Stimulated activated CD8-positive, alpha-beta memory T cell treated with anti-CD3 and anti-CD28 coated beads, Interleukin-2, amount 100 ng/mL, for 1 hour (primary cell): ENCODE measurements at places on chromosomes 5 and 9.

DNA sequence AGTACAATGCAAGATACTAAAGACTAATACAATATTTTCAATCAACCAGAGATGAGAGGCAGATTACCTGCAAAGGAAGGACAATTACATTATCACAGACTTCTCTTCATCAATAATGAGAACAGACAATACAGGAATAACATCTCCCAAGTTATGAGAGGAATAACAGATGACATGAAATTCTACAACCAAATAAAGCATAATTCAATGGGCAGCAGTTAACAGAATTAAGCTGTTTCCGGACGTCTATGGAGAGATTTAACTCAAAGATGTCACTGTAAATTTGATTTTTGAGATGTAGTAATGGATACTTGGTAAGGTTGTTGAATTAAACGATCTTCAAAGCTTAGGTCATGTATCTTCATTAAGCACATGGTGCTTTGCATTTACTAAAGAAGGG is 19.8 kb upstream of the PARP8 start:
- no peak for DNase-seq

GRCh38 chr9:86402591-86402990 is 48.4 kb upstream of the TUT7 start:
- DNase-seq: no peak

DNA sequence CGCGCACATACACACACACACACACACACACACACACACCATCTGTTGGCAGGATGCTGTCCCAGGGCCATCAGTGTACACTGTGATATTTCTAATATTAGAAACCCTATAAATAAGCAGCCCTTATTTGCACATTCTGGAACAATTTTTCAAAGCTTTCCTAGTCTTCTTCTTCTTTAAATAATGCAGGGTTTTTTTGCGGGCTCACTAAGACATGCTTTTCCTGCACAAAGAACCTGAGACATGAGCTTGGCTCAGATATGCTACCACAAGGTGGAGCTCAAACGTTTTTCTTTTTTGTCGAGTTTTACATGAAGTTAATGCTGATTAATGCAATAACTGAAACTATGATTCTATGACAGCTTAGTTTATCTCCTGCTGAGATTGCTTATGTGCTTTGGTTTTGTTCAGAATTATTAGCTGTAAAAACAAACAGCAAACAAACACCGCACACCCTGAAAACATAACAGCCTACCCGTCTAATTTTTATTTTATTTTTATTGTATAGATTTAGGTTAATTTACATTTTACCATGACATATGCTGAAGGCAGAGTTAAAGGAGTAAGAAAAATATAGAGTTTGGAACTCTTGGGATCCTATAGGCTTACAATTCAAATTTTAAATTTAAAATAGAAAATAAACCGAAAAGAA is 95.8 kb downstream of the ALDH1A1 start:
- no peak for DNase-seq

DNA sequence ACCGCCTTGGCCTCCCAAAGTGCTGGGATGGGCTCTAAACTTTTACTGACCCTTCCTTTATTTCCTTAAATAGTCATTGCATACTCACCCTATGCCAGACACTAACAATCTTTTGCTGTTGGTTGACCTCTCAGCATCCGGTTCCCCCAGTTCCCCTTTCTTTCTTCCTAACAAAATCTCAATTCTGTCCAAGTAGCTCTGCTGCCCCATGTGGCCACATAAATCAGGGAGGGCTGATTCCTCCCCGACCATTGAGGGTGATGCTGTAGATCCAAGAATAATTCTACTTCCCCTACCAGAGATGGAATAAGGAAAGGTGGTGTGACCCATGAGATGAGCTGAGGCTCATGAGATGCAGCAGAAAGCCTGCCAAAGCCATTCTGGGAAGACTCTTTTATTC is 315.3 kb upstream of the MSX2 start:
- no peak for DNase-seq

DNA sequence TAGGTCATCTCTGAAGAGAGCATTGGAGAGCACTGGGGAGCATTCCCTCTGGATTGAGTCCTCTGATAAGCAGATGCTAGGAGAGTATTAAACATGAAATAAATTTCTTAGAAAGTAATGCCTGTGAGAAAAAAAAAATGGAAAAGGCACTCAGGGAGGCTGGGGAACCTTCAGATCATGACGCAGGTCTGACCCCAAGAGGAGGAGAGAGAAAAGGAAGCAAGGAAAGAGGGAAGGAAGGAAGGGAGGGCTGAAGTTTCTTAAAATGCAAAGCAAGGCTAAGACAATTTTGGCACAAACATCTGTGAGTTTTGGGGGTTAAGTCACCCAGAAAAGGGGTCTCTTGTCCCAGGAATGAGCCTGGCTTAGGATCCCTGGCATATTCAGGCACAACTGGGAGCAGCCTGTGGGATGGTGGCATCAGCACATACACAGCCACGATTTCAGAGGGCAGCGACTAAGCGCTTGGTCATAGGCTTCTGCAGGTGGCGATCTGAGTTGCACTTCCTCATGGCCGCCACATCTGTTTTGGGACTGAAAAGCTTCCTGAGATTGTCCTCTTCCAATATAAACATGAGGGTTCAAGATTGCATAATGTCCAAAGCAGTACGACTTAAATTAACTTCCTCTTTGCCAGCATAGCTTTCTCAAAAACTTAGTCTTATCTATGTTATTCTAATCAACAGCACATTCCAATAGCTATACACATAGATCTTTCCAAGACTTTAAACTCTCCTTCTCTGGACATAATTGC is 692.7 kb downstream of the DNAH5 start:
- DNase-seq: no peak

- no peak for DNase-seq
These were observed 30.6 kb downstream of the GFRA3 start for GRCh38 chr5:138243794-138244193.

DNA sequence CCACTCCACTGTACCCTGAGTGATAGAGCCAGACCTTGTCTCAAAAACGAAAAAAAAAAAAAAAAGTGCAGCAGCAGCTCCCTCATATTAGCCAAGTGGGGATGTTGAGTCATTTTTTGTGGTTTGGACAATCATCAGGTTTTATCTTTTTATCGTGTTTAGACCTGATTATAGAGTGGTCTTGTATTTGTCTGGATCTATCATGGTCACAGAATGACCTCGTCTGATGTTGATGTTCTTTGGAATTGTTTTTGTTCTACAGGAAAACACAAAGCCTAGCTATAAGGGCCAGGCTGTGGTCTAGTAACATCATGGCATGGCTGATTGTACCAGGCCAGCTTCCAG is 1.6 kb upstream of the FBXW11 start:
- no peak for DNase-seq

DNA sequence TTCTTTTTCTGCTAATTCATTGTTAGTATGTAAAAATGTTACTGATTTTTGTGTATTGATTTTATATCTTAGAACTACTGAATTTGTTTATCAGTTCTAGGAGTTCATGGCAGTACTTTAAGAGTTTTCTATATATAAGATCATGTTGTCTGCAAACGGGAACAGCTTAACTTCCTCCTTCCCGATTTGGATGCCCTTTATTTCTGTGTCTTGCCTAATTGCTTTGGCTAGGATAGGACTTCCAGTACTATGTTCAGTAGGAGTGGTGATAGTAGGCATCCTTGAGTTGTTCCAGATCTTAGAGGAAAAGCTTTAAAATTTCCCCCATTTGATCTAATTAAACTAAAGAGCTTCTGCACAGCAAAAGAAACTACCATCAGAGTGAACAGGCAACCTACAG is 20.1 kb downstream of the RCL1 start:
- DNase-seq: no peak

GRCh38 chr5:54844266-54844665 is 141.1 kb downstream of the ESM1 start:
- DNase-seq: no peak

DNA sequence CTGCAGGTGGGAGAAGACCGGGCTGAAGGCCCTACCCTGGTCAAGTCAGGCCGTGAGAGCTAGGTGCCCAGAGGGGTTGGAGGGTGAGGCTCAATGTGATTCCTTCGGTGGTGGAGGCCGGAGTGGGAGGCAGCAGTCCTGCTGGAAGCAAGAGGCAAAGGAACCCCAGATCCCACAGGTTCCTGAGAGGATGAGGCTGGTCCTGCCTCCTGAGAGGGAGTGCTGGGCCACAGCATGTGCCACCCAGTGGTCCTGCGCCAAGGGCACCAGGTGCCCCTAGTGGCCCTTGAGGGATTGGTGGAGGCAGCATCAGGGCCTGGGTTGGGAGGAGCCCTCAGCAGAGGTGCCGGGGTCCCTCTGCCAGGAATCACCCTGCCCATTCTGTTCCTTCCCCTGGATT is 59.1 kb downstream of the BARX1 start:
- DNase-seq: no peak

GRCh38 chr5:34016222-34016621 is 8.4 kb upstream of the AMACR start:
- DNase-seq: no peak

GRCh38 chr9:133733421-133733795 is 4.7 kb downstream of the SARDH start:
- DNase-seq: no peak

GRCh38 chr5:115460472-115460871 is 84.1 kb downstream of the FEM1C start:
- DNase-seq: no peak

DNA sequence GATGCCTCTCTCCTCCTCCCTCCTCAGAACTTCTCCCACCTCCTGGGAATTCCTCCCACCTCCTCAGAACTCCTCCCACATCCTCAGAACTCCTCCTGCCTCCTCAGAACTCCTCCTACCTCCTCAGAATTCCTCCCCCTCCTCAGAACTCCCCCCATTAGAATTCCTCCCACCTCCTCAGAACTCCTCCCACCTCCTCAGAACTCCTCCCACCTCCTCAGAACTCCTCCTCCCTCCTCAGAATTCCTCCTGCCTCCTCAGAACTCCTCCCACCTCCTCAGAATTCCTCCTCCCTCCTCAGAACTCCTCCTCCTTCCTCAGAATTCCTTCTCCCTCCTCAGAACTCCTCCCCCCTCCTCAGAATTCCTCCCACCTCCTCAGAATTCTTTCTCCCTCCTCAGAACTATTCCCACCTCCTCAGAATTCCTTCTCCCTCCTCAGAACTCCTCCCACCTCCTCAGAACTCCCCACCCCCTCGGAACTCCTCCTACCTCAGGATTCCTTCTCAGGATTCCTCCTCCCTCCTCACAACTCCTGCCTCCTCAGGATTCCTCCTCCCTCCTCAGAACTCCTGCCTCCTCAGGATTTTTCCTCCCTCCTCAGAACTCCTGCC is 23.9 kb downstream of the SLC46A2 start:
- DNase-seq: no peak

DNA sequence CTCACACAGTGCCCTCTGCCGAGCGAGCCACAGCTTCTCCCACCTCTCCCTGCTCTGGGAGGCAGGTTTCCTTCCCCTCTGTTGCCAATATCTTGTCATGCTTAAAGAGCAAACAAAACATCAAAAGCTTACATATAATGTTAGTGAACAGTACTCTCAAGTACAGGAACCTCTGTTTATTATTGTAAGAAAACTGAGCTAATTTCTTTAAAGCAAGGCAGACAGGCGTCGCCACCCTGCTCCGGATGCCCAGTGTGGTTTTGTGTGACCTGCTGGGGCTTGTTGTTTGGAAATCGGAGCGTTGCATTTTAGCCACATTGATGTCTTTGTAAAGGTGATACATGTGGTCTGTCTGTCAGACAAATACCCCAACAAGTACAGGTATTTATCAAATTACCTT is 401.4 kb upstream of the IRX1 start:
- no peak for DNase-seq

GRCh38 chr9:99489060-99489413 is 267.0 kb downstream of the SEC61B start:
- DNase-seq: no peak

GRCh38 chr5:123735384-123735783 is 223.4 kb downstream of the CSNK1G3 start:
- no peak for DNase-seq
